ENCODE measurements at places on chromosomes 13 and 19.

- no peak for DNase-seq
These were observed 11.5 kb downstream of the OR7C2 start for GRCh38 chr19:14952767-14953166.

DNA sequence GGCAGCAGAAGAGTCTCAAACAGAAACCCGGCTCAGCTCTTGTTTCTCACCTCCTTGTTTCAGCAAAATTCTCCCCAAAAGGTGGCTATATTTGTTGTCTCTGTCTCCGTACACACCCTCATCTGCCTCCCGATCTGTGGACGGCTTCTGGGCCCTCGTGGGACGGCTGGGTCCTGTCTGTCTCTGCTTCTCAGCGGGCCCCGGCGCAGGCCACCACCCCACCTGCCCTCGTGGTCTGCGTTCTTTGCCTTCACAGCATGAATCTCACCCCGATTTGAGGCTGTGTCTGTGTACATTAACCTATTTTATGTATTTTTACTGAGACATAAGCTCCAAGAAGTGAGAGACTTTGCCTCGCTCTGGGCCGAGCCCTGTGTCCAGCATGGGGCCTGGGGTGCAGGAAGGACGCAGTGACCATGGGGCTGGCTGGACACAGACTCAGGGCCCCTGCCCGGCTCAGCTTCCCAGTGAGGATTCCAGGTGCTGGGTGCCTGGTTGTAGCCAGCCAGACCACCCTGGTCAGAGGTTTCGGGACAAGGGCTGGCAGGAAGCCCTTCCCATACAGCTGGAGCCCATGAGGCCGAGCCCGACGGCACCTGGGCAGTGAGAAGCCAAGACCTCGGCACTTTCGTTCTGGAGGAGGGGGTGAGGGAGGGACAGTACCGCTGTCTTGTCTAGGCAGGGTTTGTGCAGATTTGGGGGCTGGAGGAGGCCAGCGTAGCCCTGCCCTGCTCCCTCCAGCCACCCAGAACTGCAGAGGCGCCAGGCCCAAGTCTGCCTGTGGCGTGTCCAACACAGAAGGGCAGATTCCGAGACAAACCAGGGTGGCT, 78.5 kb upstream of the MCF2L start:
- DNase-seq, result no peak

DNA sequence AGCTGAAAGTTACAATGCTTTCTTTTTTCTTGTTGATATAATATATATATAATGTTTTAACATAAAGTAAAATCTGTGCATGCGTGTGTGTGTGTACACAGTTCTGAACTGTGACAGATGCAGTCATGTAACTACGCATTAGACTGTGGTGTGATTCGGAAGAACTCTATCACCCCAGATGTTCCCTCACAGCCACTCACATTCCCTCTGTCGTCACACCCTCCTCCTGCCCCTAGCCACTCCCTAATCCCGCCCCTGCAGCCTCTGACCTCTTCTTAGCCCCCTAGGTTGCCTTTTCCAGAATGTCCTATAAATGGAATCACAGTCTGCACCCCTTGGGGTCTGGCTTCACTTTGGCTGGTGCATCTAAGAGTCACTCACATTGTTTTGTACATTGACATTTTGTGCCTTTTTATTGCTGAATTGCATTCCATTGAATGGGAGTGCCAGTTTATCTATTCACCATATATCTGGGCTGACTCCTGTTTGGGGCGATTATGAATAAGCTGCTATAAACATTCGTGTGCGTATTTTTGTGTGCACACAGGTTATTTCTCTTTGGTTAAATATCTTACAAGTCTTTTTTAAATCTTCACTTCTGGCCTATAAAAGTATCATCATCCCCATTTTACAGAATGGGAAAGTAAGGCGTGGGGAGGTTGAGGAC, 20.4 kb downstream of the DHRS12 start:
- DNase-seq, result no peak

- DNase-seq, result no peak
These were observed 13.6 kb upstream of the ZNF611 start for GRCh38 chr19:52748336-52748950.

DNA sequence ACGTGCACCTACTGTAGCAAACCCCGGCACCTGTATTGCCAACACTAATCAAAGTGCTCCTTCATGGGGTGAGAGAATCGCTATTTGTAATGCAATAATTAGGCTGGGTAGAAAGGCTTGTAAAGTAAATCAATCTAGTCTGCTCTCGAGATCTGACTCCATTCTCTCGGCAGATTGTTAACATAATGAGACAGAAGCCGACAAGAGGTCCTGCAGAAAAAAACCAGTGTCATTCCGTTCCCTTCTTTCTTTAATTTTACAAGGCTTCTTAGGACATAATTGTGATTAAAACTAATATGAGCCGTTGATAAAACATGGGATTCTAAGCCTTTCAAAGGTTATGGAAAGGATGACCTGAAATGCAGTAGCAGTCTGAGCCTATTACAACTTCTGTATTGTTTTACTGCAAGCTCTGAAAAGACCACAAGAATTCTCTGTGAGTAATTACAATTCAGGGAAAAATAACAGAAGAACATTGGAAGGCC, 530.0 kb downstream of the PCDH9 start:
- no peak for DNase-seq

GRCh38 chr19:4979211-4979807, 10.4 kb downstream of the KDM4B start:
- DNase-seq, result no peak

GRCh38 chr19:6271251-6271650, 8.5 kb downstream of the MLLT1 start:
- DNase-seq, result no peak

DNA sequence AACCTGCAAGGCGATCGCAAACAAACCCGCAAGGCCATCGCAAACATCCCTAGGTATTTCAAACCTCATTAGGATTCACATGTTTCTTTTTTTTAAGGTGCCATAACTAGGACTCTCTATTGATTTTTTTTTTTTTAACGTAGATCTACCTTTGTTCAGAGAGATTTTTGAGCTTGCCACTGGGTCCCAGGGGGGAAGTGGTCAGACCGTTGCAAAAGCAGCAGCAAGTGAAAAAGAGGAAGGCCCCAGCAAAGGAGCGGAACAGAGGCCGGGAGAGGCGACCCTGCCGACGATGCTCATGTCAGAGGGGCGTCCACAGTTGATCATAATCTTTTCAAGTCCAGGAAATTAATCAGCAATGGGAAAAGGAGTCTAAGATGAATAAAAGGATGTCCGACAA, 32.7 kb upstream of the FLT1 start:
- DNase-seq, result no peak

DNA sequence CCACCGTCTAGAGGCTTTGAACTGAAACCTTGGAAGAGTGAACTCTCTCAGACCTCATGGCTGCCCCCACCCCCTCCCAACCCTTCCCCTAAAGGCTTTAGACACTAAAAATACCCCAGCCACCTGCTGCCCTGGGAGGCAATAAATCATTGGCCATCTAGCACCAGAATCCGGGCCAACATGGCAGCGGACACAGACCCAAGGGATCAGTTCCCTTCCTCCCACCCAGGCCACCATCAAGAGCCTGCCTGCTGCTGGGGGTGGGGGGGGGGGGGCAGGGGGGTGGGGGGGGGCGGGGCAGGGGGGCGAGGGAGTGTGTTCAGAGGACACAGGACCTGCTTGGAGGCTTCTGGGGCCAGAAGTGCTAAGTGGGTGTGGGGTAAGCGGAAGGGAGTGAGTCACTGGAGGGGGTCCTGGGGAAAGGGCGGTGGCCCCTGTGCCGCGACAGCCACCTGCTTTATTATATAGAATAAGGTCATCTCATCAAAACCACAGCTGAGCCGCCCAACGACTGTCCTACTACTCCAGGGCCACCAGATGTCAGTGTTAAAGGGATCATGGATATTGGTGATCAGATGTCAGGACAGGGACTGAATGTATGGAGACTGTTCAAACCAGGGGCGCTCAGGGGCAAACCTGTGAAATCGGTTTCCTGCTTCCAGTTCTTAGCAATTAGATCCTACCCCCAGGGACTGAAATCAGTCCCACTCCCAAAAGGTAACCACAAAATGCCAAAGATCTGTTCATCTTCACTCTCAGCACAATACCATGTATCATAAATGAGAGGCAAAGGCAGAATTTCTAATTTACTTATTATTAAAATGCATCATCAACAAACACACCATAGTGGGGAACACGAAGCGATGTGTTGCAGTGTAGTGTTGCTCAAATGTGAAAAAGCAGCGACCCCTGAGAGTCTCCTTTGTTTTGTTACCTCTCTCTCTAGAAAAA, 24.3 kb downstream of the ARL11 start:
- no peak for DNase-seq

All from T-cell (primary cell).